ENCODE measurements at places on chromosomes 7 and 10. TPM values are rescaled to one million over a fixed set of nuclear protein-coding genes. Genes with fewer than 3 reads are reported as not detected.

- DNase-seq: no peak
Measured at GRCh38 chr10:14403881-14404623, 73.3 kb upstream of the FRMD4A start.

DNA sequence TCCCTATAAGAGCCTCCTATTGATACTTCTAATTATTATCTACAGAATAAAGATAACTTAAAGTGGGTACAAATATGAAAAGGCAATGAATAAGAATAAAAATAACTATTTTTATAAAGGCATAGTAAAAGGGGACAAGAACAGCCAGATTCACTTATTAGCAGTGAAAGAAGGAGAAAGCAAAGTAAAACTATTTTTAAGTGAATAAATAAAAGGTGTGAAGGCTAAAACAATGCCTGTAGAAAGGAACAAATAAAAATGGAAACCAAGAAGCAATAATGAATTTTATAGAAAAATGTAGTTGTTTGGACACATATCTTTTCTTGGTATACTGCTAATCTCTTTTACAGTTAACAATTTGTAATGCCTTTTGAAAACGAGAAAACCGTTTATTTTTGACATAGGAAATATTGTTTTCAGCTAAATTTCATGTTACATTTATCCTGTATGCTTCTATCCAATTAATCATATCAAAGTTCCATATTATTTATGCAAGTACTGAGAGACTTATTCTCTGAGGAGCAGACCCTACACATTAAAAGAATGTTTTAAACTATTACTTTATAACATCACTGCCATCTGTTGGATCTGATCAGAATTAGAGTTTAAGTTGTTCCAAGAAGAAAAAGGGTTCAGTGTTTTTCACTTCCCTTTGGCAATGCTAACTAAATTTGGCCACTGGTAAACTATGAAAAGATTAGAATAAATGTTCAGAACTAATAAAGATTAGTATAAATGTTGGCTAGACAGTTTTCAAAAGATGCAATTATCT is 59.1 kb downstream of the ARMC3 start:
- no peak for DNase-seq

GRCh38 chr7:142443216-142444010 is 185.6 kb upstream of the PRSS58 start:
- DNase-seq: no peak

DNA sequence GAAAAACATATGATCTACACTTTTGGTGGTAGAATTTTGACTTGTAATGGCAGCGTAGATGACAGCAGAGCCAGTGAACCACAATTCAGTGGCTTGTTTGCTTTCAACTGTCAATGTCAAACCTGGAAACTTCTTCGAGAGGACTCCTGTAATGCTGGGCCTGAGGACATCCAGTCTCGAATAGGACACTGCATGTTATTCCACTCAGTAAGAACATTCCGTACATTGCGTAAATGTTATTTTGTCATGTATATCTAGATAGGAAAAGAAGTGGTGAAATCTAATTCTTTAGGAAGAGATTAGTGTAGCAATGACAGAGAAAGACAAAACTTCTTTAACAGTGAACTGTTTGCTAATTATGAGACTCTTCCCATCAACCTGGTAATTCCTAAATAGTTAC is 112.9 kb downstream of the PODXL start:
- DNase-seq: no peak

GRCh38 chr10:7423521-7423920 is 12.7 kb upstream of the SFMBT2 start:
- DNase-seq: no peak

RBM28 gene
- polyA plus RNA-seq: 25.3 TPM

GRCh38 chr7:98674461-98674860 is 57.4 kb downstream of the NPTX2 start:
- DNase-seq: no peak

CLEC2L gene
- polyA plus RNA-seq: 1.5 TPM

DNA sequence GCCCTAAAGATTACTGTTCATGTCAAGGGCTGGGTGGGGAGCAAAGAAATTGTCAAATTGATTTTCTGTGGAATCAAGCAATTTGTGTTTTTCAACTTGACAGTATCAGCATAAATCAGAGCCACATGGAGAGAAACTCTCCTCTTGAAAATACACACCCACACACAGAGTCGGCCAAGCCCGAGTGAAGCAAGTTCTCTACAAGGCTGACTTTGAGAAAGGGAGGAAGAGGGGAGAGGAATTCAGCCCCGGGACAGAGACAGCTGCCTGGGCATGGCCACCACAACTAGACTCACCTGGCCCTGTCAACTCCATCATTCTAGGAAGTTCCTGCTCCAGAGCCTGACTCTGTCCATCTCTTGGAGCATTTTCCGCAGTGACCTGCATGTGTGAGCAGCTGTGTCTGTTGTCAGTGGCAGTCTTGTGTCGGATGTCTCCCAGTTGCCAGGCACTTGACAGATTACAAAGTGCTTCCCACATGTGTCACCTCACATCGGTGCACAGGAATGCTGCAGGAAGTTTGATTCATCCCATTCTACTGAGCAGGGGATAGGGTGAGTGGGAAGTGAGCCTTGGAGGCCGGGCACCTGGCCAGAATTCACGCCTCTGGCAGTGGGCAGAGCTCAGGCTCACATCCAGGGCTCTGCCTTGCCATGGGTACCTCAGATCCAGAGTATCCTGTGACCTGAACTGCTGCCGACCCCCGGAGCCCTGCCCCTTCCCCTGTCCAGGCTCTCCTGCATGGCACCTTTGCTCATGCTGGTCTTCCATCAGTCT is 37.9 kb downstream of the ADAM12 start:
- DNase-seq: no peak

GPR15LG gene
- polyA plus RNA-seq: 1.4 TPM

DNA sequence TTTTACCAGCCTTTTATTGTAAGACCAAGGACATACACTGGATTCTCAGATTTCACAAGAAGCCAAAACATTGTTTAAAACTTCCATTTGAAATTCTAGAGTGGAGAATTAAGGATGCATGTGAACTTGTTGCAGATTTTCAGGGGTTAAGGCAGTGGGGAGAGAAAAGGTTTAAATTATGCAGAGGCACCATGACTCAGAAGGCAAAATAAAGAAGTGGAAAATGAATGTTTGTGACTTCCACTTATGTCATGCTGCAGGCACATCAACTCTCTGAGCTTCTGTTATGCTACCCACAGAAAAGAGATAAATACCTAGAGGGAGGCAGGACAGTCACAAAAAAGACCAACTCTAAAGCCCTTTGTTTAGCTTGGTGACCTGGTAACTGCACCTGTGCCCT is 84.4 kb upstream of the BET1 start:
- DNase-seq: no peak

FAM221A gene
- 12.5 TPM for polyA plus RNA-seq

DNA sequence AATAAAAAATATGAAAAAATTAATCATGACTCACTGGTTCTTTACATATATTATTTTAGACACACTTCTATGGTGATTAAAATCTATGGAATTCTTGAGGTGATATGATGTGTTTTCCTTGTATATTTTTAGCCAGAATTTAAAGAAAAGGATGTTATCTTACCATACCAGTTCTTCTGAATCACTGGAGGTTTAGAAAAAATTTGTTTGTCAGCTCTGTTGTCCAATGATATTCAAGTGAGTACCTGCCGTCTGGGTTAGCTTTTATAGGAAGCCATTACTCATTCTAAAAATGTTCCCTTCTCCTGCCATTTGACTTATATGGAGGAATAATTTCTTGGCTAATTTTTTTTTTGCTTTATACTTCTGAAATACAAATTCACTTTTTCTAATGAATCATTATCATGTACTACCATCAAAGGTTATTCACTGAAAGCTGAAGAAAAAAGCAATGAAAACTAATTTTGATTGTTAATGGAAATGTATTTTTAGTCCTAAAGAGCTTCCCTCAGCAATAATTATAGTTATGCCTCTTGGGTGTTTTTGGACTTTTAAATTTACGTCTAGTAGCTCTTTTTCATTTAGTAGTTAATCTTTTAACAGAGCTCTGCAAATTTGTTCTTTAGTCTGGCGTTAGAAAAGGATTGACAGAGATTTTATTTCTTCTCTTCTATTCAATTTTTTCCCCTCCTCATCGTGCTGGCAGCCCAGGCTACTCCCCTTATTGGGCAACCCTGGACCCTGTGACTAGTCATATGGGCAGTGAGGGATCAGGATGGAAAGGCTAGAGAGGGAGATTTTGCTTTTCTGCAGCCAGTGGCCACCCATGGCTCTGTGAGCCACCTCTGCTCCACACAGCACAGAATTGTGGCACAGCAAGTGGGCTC is 434.2 kb downstream of the LRMDA start:
- no peak for DNase-seq

STAG3 gene
- 15.6 TPM for polyA plus RNA-seq

WAPL gene
- 36.8 TPM for polyA plus RNA-seq

CXCL12 gene
- 46.6 TPM for polyA plus RNA-seq

TRAPPC14 gene
- 23.8 TPM for polyA plus RNA-seq

- no peak for DNase-seq
Measured at GRCh38 chr7:43914795-43915194, 8.4 kb upstream of the URGCP start.

TWIST1 gene
- 0.61 TPM for polyA plus RNA-seq

- DNase-seq: no peak
Measured at GRCh38 chr10:7374795-7375194, 36.0 kb downstream of the SFMBT2 start.

- DNase-seq: no peak
Measured at GRCh38 chr7:47331179-47331565, 250.7 kb downstream of the TNS3 start.

Measured in large intestine (tissue), 12 donors.